T-cell (primary cell): ENCODE measurements at places on chromosomes 3 and 15. TPM values are rescaled to one million over a fixed set of nuclear protein-coding genes. Genes with fewer than 3 reads are reported as not detected.

The ATP13A4 gene
- 3.5 TPM for total RNA-seq

The ABCF3 gene
- total RNA-seq: 145 TPM

GRCh38 chr3:197749315-197749600, 425 bp upstream of the FYTTD1 start:
- DNase-seq: peak; percentile 80

DNA sequence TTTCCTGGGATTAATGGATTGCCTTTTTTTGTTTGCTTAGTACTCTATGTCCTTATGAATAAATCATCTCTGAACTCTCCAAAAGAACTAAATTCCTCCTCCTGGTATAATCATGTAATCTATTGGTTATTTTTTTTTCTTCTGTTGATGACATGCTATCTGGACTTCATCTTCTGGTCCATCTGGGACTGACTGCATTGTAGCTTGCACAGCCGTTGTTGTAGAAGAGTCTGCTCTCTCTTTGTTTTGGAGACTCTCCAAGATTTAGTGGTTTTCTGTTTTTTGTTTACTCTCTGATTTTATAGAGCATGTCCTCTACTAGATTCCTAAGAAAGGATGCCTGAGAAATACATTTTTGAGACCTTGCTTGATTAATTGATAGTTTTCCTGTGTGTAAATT, 19.1 kb downstream of the IREB2 start:
- DNase-seq: no peak

The LRRC3B gene
- not detected for total RNA-seq

GRCh38 chr15:70327856-70328678, 230.3 kb upstream of the TLE3 start:
- DNase-seq: no peak

GRCh38 chr3:5187920-5188418, 462 bp downstream of the EDEM1 start:
- DNase-seq: peak; percentile 41

The TIPARP gene
- 109 TPM for total RNA-seq

- no peak for DNase-seq
These were observed 328.9 kb downstream of the THSD4 start for GRCh38 chr15:71444032-71444810.

The CFAP91 gene
- total RNA-seq: 0.22 TPM

DNA sequence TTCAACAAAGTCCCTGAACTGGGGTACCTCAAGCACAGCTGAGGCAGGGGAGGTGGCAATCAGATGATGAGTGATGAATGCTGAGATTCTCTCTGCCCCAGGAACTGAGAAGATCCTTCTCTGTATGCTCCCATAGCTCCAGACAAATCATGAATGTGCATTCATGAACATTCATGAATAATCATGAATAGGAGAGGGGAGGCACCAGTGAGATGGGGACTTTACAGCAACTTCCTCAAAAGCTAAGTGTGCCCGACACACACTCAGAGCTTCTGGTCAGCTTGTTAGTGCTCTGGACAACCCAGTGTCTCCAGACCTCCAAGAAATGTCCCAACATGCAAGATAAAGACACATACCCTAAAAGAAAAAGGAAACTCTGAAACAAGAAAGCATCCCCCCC, 24.3 kb downstream of the LRRC2 start:
- DNase-seq: no peak

GRCh38 chr15:82540984-82541431, 751 bp upstream of the RPS17 start:
- DNase-seq: no peak

GRCh38 chr3:53845103-53845880, 927 bp downstream of the CHDH start:
- DNase-seq: no peak

GRCh38 chr3:52106951-52107611, 47.1 kb downstream of the POC1A start:
- no peak for DNase-seq

DNA sequence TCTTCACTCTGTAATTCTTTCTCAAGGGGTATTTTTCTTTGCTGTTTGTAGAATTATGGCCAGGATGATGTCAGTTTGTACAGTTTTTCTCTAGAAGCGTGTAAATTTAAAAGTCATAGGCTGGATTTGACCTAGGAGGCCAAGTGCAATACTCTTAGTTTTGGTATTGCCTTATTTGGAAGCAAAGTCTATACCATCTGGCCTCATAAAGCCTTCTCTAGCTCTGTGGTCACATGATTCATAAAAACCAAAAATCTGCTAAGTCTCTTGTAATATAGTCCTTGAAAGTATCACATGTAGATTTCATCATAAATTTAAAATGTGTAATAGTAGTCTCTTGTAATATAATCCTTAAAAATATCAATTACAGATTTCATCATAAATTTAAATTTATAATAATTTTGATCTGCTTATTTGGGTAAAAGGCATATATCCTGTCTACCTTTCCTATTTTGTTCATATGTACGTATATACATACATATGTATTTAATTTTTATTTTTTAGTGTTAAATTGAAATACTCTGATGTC, 25.6 kb downstream of the TEX9 start:
- no peak for DNase-seq

DNA sequence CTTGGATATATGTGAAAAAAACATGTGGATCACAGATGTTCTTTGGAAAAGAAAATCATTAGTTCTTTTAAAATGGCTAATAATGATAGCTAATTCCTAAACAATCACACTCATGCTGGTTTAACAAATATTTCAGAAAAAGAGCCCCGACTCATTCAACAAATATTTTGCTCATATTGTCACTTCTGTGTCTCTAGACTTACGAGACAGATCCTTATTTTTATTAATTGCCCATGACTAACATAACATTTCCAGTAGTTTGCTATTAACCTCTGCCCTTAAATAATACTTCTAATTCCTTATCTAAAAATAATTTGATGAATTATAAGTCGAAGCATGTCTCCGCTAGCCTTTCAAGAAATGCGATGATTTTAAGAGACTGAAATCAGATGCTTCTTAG, 70.4 kb downstream of the SATB1 start:
- no peak for DNase-seq

The CKMT1A gene
- not detected for total RNA-seq
